Mesothelial cell of epicardium (in vitro differentiated cells): ENCODE measurements at places on chromosomes 4 and X.

DNA sequence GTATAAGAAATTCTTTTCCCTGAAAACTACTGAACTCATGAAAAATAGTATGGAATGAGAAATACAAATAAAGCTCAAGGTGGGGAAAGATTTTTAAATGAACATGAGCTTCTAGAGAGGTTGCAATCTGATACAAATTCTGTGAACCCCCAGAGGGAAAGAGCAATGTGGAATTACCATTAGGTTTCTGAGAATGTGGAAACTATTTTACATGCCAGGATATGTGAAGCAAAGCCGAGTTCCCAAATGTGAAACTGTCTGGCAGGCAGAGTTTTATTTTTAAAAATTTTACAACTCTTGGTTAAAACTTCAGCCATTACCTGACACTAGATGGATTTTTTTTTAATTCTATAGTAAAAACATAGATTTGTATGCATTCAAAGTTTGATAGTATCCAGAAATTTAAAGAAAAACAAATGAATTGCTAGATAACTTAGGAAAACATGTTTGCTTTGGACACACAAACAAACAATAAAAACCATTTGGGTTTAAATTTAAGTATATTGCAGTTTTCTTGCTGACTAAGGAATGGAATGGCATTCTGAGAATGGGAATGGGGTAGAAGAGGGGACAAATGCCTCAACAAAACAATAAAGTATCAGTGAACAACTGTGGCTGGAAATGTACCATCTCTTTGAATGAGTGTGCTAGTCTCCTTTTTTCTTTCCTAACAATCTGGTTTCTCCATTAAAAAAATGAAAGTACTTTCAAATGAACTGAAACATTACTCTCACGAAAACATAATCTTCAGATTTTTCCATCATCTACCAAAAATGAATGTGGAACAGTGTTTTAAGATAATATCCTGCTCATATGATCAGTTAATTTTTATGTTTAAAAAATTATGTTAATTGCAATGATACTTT lies 99.6 kb downstream of the PCDH18 start:
- DNase-seq, result no peak

DNA sequence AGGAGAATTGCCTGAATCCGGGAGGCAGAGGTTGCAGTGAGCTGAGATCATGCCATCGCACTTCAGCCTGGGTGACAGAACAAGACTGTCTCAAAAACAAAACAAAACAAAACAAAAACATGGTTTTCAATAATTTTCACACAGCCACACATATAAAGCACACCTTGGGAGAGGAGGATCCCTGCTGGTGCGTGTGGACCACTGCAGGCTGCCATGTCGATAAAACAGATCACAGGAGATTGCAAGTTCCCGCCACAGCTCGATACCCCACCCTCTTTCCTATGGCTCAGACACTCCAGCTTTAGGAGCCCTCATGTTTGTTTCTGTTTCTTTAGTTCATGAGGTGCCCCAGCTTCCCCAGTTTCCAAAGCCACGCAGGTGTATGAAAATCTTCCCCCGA lies 31.3 kb upstream of the CLDN24 start:
- DNase-seq, result no peak

- DNase-seq, result no peak
Measured at GRCh38 chr4:141713771-141714445, 77.5 kb downstream of the IL15 start.

- DNase-seq, result no peak
Measured at GRCh38 chrX:124931958-124932357, 387.7 kb upstream of the TEX13C start.

- peak; percentile 50 for DNase-seq
Measured at GRCh38 chrX:22748093-22748999, 251.4 kb upstream of the DDX53 start.

DNA sequence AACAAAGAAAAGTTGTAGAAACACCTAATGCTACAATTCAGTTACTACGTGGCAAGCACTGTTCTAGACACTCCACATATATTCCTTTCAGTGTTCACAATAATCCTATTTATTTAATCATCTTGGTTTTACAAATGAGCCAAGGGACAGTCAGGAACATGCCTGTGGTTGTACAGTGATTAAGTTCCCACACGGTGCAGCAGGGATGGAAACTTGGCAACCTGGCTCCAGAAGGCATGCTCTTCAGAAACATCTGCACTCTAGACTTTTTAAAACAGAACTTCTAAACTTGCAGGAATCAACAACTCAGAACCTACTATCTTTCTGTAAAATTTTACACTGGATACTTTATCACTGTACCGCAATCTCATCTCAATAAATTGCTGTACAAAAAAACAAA lies 32.1 kb downstream of the TAPT1 start:
- DNase-seq, result no peak

- no peak for DNase-seq
Measured at GRCh38 chr4:945274-946102, 13.2 kb downstream of the TMEM175 start.

DNA sequence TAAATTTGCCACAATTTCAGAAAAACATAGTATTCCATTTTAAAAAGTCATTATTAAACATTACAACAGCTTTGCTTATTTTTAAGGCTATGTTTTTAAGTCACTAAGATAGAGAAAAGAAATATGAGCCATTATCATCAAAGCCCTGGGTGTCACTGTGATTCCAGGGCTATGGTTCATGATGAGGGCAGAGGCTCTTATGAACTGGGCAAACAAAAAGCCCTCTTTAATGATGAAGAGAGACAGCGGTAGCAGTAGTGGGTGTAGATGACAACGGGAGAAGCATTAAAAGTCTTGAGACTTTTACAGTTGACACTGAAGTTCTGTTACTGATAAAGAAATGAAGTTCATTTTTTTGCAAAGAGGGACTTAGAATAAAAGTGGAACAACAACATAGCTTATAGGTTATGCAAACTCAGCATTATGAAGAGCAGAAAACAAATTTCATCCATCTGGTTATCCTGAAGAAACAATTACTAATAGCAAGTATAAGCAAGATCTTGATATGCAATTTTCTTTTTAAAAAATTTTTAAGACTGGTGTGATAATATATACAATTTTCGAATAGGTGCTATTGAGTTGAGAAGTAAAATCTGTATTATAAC lies 202.7 kb upstream of the ETNPPL start:
- DNase-seq, result no peak

DNA sequence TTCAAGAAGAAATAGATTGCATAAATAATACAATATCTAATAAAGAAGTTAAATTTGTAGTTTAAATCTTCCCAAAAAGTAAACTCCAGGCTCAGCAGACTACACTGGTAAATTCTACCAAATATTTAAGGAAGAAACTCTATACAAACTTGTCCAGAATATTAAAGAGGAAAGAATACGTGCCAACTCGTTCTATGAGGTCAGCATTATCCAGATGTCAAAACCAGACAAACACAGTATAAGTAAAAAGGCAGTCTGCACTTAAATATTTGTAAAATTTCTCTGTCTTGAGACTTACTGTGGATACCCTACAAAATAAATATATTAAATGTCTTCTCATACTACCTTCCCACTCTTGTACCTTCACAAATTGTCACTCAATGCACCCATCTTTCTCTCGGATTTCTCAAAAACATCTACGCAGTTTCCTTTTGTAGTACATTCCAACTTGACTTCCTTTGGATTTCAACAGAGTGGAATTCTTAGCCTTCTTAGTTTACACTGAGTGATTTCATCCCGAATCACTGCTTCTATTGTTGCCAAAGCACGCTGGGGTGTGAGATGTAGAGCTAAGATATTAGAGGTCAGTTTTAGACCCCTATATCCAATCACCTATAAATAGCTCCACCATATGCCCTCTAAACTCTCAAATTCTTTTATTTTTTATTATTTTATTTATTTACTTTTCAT lies 71.6 kb upstream of the MAB21L2 start:
- no peak for DNase-seq

DNA sequence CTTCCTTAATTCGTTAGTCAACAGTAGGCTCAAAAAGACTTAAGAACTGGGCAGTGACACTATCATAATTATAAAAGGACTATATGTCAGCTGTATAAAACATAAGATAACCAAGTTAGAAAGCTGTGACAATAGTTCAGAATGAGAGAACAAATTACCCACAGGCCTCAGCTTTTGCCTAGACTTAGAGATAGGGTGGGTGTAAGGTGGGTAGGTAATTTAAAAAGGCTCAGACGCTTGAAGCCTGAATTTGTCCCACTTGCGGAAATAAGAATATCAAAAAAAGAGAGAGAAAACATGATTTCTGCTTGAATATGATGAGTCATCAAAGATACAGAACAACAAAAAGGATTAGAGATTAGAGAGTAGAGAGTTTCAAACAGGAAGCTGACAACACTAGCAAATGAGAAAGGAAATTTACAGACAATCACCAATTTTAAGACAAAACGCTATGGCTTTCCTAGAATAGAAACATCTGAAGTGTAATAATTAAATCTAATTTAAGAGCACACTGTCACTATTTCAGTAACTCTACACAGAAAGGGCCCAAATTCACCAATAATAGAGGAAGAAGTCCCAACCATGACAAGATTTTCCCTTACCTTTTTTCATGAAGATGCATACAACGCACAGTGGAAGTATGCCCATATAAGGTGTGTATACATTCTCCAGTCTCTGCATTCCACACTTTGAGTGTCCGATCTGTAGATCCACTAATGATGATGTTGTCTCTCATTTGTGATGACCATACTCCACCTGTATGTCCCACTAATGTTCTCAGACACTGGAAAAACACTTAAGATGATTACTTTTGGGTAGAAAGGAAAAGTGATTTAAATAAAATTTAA lies 208.1 kb downstream of the FBXW7 start:
- DNase-seq, result no peak

DNA sequence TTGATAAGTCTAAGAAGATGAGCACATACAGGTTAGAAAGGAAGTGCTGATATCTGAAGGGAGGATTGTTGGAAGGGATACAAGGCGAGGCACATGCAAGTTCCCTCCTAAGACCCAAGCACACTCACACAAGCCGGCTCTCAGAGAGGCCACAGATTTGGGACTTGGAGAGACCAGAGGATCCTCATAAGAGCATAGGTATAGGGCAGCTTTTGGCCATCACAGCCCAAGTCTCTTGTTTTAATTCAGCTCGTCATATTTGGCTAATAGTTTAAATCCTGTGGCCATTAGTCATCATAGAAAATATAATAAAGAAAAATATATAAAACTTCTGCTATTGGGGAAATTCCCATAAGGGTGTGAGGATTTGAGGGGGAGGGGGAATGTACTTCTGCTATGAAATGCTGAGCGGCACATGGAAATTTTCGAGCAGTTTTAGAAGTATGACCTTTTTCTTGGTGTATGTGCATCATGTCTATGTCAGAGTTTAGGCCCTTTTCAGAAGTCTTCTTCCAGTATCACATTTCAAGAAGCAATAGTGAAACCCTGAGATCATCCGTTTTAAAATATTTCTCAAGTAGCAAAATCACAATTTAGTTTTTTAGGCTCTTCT lies 97.7 kb downstream of the NFKB1 start:
- DNase-seq, result no peak

- no peak for DNase-seq
Measured at GRCh38 chrX:118855681-118856310, 32.2 kb downstream of the ZCCHC12 start.

- no peak for DNase-seq
Measured at GRCh38 chrX:109878236-109878635, 124.7 kb upstream of the TMEM164 start.

DNA sequence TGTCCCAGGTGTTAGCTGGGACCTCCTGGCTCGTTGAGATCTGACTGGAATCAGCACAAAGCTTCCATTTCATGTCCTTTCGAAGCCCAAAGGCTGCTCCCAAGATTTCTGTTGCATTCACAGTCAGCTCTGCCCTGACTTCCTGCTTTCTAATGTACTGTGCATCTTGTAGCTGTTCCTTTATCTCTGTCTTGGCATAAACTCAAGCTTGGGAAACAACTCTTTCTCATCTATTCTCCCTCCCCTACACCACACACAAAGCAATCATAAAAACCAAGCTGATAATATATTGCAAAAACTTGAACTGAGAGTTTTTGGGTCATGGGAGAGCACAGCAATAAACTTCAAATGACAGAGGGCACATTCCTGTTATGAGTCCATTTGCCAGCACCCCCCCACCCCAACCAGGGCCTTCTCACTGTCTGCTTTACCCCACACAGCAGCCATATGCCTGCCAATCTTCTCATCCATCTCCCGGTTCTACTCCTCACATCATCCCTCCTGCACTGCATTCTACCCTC lies 76.3 kb downstream of the SYNPO2 start:
- DNase-seq, result no peak

DNA sequence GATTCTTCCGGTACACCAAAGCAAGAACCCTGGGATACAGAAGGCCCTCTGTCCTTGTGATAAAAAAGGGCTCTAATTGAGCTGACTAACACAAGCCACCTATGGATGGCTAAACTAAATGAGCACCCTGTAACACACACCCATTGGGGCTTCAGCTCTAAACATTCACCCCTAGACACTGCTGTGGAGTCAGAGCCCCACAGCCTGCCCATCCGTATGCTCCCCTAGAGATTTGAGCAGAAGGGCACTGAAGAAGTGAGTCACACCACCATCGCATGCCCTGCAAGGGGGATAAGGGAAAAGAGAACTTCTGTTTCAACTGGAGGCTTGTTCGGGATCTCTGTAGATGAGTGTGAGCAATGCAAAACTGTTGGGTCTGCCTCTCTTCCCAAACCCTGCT lies 545.2 kb downstream of the KCTD8 start:
- no peak for DNase-seq

DNA sequence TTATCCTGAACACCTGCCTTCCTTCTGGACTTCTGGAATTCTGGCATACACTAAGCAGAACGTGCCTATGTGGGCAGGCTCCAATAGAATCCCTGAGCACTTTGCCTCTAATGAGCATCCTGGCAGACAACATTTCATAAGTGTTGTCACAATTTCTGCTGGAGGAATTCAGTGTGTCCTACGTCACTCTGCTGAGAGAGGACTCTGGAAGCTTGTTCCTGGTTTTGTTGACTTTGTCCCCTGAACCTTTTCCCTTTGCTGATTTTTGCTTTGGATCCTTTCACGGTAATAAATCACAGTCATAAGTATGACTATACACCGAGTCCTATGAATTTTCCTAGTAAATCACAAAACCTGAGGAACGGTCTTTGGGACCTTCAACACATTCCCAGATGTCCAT lies 43.2 kb downstream of the MTMR8 start:
- DNase-seq, result no peak

DNA sequence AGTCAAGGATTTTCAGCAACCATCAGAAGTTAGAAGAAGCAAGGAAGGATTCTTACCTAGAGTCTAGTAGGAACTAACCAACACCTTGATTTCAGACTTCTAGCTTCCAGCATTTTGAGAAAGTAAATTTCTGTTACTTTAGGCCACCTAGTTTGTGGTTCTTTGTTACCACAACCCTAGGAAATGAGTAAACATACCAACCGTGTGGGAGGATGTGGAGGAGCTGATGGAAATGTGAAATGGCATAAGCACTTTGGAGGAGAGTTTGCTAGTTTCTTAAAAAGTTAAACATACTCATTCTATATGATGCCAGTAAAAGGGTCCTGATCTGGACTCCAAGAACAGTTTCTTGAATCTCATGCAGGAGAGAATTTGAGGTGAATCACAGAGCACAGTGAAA lies 679.4 kb downstream of the PDHA2 start:
- DNase-seq, result no peak

DNA sequence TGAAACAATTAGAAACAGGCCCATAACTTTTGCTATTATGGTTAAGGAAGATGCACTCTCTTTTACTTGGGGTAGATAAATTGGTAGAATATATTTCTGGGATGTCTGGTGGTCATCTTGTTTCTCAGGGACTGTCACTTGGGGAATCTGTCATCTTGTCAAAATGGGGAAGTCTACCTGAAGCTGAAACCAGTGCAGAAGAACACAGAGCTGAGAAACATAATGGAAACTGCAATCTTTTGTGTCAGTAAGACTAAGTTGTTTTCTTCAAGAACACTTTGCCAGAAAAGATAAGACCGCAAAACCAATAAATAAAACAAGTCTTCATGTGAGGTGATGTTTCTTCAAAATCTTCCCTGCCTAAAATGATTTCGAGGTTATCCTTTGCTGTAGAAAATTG lies 92.0 kb downstream of the NAA11 start:
- no peak for DNase-seq
